ENCODE measurements at places on chromosomes 7 and 10.

GRCh38 chr7:47241112-47242065, 340.5 kb downstream of the TNS3 start:
- no peak for DNase-seq

DNA sequence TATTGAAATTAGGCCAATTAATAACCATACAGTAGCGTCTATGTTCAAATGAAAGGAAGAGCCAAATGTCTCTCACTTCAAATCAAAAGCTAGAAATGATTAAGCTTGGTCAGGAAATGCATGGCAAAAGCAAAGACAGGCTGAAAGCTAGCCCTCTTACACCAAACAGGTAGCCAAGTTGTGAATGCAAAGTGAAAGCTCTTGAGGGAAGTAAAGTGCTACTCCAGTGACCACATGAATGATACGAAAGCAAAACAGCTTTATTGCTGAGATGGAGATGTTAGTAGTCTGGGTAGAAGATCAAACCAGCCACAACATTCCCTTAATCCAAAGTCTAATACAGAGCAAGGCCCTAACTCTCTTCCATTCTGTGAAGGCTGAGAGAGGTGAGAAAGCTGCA, 123.8 kb downstream of the TEX36 start:
- DNase-seq: no peak

GRCh38 chr7:70159121-70159520, 560.8 kb downstream of the AUTS2 start:
- DNase-seq: no peak

DNA sequence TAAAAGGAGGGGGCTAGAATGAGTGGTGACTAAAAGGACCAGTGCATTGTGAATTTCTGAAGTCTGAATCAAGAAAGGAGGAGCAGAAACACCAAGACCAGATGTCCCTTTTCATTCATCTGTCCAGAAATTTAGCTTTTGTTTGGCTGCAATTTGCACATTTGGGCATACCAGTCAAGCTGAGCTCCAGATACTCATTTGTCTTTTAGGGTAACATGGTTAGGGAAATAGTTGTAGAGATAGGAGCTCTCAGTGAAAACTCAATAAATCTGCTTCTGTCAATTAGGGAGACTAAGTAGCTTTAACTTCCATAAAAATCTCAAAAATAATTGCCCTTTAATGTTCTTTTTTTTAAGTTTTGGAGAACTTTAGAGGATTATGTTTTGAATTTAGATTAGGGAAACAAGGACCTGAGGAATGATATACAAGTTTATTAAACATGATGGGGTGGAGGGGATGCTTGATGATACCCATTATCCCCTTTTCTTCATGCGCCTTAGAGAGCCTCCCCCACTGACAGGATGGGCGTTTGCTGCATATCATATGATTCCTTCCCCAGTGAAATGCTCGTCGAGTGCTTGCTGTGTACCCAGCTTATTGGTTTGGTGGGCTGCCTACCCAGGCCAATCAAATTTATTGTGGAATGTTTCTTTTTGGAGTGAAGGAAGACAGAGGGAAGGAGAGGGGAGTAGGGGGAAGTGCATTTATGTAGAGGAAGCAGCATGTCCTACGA, 50.7 kb upstream of the RPA3 start:
- no peak for DNase-seq

DNA sequence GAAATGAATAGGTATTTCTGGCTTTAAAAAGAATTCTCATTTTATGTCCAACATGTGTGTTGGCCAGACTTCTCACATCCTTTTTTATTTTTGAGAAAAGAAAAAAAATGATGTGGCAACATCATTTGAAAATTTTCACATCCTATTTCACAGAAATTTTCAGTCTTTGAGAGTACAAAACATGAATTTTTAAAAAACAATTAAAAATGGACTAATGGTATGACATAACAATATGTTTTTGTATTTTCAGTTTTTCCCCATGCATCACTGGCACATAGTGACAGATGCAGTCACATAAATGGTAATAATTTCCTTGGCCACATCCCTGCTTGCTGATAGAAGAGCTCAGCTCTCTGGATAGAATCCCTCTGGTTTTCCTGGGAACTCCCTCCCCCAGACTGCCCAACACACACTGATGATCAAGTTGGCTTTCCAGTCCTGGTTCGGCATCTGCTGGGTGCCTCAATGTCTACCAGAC, 188.5 kb upstream of the AGR3 start:
- DNase-seq: no peak

Measured in stimulated activated CD4-positive, alpha-beta T cell treated with anti-CD3 and anti-CD28 coated beads, Interleukin-12 subunit alpha, Interleukin-12 subunit beta, amount 100 ng/mL, for 4 hours (primary cell).